ENCODE measurements at places on chromosomes 6 and 20.

DNA sequence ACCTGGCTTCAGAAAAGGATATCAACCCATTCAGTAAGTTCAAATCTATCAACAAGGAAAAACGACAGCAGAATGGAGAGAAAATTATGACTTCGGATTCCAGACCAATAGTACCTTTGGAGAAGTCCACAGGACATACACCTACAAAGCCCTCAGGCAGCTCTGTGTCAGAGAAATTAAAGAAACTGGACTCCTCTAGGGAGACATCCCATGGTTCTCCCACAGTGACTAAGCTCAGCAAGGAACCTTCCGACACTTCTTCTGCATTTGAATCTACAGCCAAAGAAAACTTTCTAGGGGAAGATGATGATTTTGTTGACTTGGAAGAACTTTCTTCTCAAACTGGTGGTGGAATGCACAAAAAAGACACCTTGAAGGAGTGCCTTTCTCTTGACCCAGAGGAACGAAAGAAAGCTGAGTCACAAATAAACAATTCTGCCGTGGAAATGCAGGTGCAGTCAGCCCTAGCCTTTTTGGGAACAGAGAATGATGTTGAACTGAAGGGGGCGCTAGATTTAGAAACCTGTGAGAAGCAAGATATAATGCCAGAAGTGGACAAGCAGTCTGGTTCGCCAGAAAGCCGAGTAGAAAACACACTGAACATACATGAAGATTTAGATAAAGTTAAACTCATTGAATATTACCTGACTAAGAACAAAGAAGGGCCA, 67.4 kb upstream of the HINT3 start:
- no peak for DNase-seq

GRCh38 chr6:154245506-154245905, 111.1 kb downstream of the IPCEF1 start:
- DNase-seq: no peak

- DNase-seq: no peak
Measured at GRCh38 chr20:5395932-5396727, 79.4 kb upstream of the PROKR2 start.

DNA sequence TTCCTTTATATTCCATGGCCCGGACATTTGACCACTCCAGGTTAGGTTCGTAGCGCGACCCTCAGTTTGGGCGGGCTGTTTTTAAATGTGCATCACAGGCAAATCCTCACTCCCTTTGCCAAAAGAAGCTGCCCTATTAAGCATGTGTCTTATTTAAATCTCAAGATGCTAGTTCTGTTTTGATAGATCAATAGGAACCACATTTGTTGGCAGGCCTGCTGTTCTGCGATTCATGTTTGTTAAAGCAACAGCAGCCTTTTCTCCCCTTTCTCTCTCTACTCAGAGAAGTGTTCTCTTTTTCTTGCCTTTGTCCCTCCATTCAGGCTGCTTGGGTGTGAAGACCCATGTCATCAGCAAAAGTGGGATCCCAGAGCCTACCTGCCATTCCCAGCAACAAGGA, 212.0 kb upstream of the SSTR4 start:
- no peak for DNase-seq

- DNase-seq: no peak
Measured at GRCh38 chr6:148118244-148118643, 224.4 kb upstream of the SASH1 start.

- no peak for DNase-seq
Measured at GRCh38 chr6:70903665-70904452, 53.0 kb downstream of the B3GAT2 start.

Measured in cerebellar nuclear complex (tissue), 1 donor.